MM.1S (cell line): ENCODE measurements at places on chromosomes 3 and 15.

DNA sequence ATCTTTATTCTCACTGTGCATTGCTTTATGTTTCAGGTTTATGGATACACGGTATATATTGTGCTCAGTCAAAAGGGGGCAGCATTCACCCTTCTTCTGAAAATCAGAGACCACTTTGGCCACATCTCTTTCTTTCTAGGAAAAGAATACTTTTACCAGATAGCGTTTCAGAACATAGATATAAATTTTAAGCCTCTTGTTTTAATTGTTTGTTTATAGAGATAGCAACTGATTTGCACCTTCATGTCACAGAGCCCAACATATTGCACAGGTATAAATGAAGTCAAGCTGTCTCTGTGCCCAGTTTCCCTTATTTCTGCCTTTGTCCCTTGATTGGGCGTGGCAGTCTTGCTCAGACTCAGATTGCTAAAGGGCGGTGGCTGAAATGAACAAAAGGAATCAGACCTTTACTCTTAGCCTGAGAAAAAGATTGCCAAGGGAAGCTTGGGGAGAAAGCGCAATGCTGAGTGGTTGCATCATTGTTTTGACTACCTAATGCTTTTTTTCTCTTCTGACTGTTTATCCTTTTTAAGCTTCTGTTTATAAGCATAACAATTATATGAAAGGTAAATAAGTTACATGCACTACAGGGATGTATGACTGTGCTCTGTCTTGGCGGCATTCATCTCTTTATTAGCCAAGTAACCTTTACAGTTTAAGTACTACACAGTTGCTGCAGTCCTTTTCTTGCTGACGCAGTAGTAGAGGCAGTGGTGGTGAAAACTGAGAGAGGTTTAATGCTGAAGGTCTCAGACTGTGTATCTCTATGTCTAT, 70.8 kb upstream of the ZBTB20 start:
- peak; percentile 68 for DNase-seq

GRCh38 chr15:73910522-73911303, 15.5 kb upstream of the LOXL1 start:
- no peak for DNase-seq

GRCh38 chr3:64454179-64454578, 228.9 kb upstream of the PRICKLE2 start:
- DNase-seq: no peak

DNA sequence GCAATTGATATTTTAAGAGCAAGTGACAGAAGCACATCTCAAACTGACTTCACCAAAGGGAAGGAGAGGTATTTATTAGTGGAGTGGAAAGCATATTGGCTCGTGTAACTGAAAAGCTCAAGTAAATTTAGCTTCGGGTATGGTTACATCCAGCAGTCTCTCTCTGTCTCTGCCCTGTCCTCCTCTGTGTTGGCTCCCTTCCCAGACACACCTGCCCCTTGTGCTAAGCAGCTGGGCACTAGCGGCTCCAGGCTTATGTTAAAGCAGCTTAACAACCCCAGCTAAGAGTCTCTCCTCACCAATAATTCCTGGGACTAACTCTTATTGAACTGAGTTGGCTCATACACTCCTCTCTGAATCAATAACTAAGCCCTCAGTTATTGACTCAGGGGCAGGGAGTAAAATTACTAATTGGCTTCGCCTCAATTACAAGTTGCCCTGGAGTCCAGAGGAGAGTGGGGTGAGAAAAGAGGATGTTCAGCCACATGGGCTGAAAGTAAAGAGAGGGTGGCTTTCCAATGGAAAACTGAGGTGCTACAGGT, 12.8 kb upstream of the SH3BP5 start:
- no peak for DNase-seq

DNA sequence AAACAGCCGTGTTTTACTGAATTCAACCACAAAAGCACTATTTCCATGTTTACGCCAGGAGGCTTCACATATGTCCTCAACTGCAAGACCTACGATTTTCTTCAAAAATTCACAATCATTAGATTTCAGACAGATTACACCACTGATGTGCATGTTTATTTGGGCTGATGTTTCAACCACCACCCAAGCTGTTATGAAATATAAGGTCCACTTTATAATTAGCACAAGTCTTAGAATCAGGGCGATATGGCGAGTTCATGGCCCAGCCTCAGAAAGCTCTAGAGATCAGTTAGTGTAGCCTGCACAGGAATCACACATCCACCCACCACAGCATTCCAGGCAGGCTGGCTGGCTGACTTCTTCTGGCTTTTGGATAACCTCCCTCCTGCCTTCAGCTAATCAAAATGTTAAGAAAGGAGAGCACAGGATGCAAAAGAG, 15.4 kb downstream of the SH3BP5 start:
- no peak for DNase-seq

DNA sequence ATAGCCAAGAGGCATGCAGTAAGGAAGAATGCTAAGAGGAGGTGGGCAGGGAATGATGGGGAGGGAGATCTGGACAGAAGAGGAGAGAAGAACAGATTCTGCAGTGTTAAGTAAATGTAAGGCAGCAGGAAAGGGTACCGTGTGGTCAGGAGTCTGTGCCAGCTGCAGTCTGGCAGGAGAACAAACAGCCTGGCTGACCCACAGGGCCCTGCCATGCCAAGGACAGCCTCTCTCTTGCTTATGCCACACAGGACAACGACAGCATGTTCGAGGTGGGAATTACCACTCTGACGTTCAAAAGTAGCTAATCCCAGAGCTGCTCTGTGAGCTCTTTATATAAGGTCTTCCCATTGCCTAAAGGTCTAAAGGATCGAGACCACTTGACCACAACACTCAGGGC, 31.3 kb downstream of the DAPK2 start:
- DNase-seq: no peak

DNA sequence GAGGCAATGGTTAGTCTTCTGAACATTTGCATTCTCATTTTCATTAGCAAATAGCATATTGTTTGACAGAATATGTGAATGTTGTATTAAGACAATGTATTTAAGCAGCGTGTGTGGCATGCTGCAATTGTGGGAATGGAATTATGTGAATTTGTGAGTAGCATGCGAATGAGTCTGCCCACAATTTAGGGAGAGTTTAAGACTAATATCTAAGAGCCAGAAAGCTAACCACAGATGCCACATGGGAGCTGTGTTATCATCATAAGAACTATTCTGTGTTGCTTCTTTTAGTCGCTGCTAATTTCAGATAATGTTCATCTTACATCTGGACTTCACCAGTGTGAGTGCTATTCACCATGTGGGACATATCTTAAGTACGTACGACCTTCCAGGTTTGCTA, 494.5 kb downstream of the RBMS3 start:
- DNase-seq: no peak

DNA sequence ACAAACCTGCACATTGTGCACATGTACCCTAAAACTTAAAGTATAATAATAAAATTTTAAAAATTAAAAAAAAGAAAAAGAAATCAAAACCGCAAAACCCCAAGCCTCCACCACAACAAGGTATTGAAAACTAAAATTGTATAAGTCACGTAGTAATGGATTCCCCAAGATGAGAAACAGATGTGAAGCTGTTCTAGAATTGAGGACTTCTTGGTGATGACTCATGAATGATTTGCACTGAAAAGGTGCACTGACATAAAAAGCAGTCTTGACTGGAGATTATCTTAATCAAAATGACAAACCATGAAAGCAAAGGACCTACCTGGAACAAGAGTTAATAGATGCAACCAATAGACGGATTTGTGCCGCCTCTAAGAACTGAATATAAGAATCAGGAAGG, 225.8 kb downstream of the MYRIP start:
- DNase-seq: no peak

- DNase-seq: no peak
Observed at GRCh38 chr3:57826245-57826951, 70.3 kb downstream of the SLMAP start.

DNA sequence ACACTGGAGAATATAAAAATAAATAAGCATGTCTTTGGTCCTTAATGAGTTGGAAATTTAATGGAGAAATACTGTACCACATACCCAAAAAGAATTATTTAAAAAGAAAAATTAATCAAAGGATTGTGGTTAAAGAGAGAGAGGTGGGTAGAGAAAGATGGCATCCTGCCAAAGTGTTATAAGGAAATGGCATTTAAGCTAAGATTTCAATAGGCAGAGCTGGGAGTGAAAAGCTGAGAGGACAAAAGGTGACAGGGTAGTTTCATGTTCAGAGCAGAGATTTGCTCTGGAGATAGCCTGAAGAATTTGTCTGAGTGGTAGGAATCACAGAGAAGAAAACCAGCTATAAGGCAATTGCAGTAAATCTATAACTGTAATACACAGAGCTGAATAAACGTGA, 181.0 kb downstream of the SI start:
- peak; percentile 69 for DNase-seq

- no peak for DNase-seq
Observed at GRCh38 chr15:89654301-89654761, 936 bp downstream of the KIF7 start.

- no peak for DNase-seq
Observed at GRCh38 chr3:171825222-171825828, 15.0 kb upstream of the PLD1 start.

DNA sequence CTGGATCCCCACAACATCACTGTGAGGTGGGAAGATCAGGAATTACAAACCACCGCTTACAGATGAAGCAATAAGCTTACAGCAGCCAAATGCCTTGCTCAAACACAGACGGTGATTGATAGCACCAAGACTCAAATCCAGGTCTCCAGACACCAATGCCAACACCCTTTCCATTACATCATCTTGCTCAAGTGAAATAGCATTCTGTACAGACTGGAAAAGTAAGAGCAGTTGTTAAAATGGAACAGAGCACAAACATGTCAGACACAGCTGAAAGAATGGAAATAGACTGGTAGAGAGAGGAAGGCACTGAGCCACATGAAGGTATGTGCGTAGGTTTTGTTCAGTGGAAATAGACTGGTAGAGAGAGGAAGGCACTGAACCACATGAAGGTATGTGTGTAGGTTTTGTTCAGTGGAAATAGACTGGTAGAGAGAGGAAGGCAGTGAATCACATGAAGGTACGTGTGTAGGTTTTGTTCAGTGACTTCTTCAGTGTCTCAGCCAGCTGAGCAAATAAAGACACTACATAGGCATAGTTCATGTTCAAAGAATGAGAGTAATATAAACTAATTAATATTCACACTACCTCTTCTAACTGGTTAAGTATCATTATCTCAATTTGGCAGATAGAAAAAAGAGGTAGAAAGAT, 15.6 kb downstream of the CLDN1 start:
- no peak for DNase-seq

- DNase-seq: peak; percentile 90
Observed at GRCh38 chr3:192063570-192063969, 602.6 kb downstream of the PYDC2 start.

DNA sequence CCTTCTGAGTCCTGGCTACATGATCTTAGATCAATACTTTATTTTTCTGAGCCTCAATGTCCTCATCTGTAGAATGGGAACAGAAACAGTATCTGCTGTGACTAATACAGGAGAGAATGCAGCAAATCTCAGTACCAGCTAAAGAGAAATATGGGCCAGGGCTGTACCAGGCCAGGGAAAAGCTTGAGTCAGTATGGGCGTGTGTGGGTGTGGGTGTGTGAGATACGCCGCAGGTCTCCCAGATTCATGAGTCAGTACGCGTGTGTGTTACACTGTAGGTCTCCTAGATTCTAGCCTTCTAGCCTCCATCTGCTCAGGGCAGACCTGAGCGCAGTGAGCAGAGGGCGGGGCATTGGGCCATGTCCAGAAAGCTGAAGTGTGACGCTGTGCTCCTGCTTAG, 15.2 kb downstream of the GNAI2 start:
- DNase-seq: no peak

DNA sequence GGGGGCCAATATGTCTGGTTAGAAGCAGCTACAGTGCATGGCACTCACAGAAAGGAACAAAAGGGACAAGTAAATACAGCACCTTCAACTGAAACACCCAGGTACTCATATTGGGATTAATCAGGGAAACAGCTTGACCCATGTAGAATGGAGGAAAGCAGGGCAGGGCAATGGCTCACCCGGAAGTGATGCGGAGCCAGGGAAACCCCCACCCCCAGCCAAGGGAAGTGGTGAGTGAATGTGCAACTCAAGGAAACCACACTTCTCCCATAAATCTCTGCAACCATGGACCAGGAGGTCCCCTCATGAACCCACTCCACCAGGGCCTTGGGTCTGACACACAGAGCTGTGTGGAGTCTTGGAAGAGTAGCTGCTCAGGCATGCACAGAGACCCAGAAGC, 117.1 kb downstream of the MTHFS start:
- no peak for DNase-seq

- DNase-seq: no peak
Observed at GRCh38 chr15:101368861-101369642, 74.0 kb upstream of the SNRPA1 start.

- DNase-seq: no peak
Observed at GRCh38 chr3:107992976-107993684, 97.7 kb downstream of the CD47 start.

DNA sequence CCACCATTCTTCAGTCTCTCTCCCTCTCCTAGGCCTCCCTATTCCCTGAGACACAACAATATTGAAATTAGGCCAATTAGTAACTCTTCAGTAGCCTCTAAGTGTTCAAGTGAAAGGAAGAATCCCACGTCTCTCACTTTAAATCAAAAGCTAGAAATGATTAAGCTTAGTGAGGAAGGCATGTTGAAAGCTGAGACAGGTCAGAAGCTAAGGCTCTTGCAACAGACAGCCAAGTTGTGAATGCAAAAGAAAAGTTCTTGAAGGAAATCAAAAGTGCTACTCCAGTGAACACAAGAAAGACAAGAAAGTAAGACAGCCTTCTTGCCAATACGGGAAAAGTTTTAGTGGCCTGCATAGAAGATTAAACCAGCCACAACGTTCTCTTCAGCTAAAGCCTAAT, 41.3 kb downstream of the PPM1L start:
- no peak for DNase-seq

- no peak for DNase-seq
Observed at GRCh38 chr3:4722103-4722502, 229.0 kb downstream of the ITPR1 start.

DNA sequence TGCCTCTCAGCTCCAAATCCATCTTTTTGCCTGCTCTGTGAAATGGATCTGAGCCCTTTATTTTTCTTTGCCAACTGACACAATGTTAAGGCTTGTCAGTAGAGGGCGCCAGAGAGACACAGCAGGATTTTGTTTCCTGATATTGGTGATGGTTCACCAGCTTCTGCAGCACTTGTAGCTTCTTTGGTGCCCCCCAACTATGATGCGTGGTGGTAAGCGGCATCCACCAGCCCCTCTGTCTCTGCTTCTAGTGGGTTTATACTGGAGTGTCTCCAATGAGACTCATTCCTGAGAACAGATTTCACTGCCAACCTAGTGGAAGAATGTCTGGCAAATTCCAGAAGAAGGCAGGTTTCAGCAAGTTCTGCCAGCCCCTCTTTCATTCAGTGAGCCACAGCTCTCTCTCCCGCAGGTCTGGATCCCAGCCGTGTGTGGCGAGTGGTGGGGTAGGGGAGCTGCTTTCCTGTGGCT, 471.9 kb upstream of the FRG2C start:
- peak; percentile 70 for DNase-seq

- no peak for DNase-seq
Observed at GRCh38 chr3:119428538-119428937, 34.9 kb downstream of the TMEM39A start.
